ENCODE measurements at places on chromosomes 2 and 18.

- no peak for DNase-seq
Measured at GRCh38 chr2:42245396-42245795, 76.2 kb downstream of the EML4 start.

DNA sequence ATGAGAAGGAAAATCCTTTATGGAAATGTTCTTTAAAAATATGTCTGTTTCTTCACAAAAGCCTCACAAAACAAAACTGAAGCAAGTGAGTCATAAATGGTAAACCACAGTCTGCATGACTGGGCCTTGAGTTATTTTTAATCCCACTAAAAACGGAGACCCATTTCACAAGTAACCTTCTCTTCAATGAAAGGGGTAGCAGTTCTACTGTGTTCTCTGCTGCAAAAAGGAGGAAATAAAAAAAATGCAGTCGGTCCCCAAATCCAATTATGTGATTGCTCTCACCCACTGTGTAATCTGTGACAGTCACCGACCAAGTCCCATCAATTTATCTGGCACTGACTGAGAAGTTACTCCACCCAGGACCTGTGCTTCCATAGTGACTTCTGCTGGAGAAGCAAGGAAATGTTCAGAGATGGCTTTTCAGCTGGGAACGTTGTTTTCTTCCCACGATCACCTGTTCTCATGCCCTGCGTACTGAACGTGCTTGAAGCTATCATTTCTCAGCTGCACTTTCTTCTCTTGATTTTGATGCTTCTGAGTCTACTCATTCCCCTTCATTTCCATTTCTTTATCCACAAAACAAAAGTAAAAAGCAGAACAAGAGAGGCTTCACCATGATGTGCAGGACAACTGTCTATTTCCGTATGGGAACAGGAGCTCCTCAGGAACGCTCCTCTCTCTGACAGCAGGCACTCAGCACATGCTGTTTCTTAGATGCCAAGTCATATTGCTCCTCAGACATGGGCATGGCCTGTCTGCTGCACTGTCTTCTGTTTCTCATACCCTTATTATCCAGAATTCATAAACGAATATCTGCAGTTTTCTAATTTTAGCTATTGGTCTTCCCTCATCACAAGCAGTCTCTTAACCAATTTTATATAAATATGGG lies 80.0 kb upstream of the TMEM200C start:
- no peak for DNase-seq

DNA sequence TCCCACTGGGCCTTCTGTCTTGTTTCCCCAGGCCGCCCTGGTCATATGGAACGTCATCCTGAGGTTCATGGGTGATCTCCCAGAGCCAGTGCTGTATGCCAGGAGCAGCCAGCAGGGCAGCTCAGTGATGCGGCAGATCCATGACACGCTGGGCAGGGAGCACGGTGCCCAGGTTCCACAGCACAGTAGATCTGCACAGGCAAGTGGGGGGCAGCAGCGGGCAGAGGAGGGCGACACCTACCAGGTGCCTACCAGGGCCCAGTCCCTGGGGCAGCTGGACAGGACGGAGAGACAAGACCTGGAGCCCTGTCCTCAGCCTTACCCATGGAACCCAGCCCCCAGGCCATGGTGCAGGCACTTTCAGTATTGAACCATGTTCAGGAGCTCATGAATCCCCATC lies 36.1 kb upstream of the GPR17 start:
- DNase-seq = no peak

- DNase-seq = no peak
Measured at GRCh38 chr2:223868005-223868404, 30.6 kb upstream of the AP1S3 start.

- peak; percentile 64 for DNase-seq
Measured at GRCh38 chr18:31657823-31658669, 26.3 kb downstream of the B4GALT6 start.

- peak; percentile 38 for DNase-seq
Measured at GRCh38 chr2:26605195-26605998, 35.8 kb downstream of the CIB4 start.

- DNase-seq = no peak
Measured at GRCh38 chr2:112876971-112877361, 34.0 kb upstream of the IL37 start.
